ENCODE measurements at places on chromosomes 6 and 20.

GRCh38 chr6:119324718-119325117 lies 24.8 kb downstream of the MAN1A1 start:
- no peak for DNase-seq

DNA sequence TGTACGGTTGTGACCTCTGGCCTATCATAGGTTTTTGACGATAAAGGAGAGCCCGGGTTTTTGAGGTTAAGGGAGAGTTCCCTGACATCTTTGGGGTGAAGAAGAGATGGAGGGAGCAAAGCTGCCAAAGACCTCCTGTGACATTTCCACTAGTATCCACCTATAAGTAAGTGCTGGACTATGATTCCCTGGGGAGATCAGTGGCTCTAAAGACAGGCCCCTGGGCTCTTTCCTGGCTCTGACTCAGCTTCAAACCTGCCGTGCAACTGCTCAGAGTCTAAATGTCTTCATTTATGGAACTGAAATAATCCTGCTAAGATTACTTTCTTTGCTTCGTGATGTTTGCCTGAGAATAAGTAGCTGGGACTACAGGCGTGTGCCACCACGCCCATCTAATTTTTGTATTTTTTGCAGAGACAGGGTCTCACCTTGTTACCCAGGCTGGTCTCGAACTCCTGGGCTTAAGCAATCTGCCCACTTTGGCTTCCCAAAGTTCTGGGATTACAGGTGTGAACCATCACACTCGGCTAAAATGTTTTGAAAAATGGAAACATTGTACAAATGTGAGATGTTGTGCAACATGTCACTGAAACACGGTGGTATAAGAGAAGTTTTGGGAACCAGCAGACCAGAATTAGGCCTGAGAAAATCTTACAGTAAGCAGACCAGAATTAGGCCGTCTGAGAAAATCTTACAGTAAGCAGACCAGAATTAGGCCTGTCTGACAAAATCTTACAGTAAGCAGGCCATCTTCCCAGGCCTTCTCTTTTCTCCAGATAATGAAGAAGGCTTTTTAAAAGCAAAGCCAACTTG lies 1.1 kb upstream of the PAQR8 start:
- DNase-seq: no peak

DNA sequence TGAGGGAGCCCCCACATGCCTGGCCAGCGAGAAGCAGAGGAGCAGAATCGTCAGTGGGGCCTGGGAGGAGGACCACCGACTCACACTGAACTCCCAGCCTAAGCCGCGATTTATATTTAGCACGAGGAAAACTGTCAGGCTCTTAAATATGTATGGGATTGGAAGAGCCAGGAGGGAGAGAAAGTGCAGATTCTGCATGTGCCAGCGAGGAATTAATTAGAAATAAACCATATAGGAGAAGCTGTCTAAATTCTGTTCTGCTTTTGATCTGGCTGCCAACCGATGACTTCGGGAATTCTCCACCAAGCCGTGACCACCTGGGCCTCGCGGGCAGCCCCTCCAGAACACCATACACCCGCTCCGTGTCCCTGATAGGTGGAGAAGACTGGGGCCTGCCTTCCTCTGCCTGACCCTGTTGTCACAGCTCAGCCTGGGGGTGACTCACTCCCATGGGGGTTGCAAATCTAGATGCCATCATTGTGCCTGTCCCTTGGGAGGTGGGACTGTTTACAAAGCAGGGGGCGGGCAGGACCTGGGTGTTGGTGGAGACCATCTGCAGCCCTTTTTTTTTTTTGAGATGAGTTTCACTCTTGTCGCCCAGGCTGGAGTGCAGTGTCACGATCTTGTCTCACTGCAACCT lies 91.1 kb upstream of the PMEPA1 start:
- no peak for DNase-seq

DNA sequence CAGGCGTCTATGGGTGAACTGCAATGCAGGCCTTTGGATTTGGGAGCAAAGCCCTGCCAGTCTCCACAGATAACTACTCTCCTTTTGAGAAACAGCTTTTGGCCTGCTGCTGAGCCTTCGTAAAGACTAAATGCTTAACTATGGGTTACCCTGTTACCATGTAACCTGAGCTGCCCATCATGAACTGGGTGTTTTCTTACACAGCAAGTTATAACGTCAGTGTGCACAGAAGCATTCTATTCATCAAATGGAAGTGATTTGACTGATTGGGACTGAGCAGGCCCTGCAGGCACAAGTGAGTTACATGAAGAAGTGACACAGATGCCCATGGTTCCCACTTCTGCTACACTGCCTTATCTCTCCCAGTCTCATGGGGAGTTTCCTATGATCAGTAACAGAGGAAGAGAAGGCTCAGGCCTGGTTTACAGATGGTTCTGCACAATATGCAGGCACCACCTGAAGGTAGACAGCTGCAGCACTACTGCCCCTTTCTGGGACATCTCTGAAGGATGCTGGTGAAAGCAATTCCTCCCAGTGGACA lies 319.1 kb downstream of the CD83 start:
- DNase-seq: no peak

DNA sequence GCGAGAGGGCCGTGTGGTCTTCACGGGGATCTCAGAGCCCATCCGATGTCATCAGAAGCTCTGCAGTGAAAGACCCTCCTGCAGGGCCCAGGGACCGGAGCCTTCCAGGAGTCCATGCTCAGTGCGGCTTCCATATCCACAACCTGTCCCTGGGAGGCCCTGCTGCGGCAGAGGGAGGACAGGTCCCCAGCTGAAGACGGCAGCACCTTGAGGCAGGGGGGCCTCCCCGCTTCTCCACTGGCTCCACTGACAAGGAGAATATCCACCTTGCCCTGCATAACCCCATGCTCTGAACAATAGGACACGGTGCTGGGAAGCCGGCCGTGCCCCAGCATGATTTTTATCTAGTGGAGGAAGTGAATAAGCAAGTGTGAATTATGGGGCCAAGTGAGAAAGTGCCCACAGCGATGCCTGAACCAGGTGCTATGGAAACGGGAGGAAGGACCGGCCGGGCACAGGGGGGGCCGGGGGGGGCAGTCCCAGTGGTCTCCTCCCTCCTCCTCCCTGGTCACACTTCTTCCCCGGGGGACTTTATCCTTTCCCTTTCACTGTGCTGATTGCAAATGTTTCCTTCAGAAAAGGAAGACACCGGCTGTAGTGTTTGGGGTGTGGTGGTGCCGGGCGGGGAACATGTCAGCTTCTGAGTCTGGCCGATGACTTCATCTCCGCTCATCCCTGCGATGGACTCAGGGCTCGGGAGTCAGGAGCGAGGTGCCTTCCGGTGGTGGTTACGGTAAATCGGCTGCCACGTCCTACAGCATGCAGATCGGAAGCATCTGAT lies 225.1 kb downstream of the ERMARD start:
- no peak for DNase-seq

DNA sequence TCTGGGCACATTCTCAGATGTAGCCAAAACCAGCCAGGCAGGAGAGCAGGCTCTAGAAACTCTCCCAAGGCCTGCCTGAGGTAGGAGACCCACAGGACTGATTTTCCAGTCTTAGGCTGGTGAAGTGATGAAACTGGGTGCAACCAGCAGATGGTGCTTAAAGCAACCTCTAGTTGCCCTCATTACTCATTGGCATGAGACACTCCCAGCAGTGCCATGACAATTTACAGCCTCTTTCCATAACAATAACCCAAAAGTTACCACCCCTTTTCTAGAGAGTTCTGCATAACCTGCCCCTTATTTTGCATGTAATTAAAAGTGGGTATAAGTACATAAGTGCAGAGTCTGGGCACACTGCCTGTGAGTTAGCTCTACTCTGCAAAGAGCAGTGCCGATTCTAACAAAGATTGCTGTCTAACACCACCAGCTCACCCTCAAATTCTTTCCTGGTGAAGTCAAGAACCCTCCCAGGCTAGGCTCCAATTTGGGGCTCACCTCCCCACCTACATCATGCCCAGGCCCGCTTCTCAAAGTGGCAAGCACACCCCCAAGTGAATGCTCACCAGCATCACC lies 14.4 kb upstream of the GPR6 start:
- DNase-seq: no peak

GRCh38 chr6:8579372-8579771 lies 144.0 kb upstream of the SLC35B3 start:
- no peak for DNase-seq
